ENCODE measurements at places on chromosomes 4 and X.

DNA sequence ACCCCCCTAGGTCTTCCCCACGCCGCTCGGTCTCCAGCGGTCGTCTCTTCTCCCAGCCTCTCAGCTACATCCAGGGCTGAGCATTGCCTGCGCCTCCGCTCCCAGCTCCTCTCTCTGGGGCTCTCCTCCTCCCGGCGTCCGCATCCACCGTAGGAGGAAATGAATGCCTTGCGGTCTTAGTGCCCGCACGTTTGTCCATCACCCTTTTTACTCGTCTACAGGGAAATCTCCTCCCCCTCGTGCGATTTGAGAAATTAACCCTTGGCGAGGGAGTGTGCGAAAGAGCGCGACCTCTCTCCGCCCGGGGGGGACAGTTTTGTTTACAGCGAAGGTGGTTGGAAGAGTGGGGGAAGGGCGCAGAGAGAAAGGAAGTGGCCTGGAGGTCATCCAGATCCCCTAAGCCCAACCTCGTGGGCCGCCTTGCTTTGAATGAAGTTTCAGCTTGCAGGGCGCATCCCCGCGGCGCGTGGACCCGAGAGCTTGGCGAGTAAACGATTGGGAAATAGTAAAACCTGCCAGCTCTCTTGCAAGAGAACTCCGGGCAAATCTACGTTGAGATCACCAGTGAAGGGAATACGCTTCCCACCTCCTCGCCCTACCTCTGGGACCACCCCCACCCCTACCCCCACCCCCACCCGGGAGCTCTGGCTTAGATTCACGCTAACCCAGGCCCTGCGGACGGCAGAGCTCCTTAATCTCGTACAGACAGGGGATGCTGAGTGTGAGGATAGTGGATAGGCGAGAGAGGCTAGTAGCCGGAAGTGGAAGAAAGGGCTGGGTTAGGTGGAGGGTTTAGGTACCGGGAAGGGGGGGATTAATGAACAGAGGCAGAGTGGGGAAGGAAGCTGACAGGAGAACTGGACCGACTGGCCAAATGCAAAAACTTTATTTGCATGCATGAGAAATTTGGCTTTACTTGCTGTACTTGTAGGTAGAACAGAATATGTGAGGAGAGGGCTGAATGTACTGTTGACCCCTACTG, at the start of gene ELOVL6:
TSS of gene ELOVL6 (minus strand) at position 181 of the 982 bp plus-strand sequence. CDS start 280 bp downstream, outside the sequence.
- peak; percentile 62 for DNase-seq

DNA sequence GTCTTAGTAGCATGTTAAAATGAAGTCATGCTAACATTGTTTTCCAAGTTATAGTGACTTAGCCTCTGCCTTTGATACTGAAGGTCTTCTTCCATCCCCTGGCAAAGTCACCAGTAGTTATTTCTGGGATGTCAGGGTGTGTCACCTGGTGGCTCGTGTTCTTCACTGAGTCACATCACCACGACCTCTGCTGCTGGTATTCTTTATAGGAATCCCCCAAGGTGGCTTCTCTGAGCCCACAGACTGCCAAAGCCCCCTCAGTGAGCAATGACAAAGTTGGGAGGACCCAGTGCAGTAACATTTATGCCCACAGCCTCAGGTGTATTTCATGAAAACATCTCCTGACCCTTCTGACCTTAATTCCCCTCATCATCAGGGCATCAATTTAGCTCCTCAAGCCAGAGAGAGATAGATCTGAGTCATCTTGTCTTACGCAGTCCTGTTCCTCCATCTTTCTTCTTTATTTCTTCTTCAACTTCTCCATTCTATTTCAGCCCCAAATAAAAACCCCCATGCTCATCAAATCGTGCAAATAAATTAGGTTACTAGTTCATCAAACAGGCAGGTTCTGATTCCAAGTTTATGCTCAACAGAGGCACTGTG, 29.3 kb upstream of the GPRIN3 start:
- DNase-seq: no peak

DNA sequence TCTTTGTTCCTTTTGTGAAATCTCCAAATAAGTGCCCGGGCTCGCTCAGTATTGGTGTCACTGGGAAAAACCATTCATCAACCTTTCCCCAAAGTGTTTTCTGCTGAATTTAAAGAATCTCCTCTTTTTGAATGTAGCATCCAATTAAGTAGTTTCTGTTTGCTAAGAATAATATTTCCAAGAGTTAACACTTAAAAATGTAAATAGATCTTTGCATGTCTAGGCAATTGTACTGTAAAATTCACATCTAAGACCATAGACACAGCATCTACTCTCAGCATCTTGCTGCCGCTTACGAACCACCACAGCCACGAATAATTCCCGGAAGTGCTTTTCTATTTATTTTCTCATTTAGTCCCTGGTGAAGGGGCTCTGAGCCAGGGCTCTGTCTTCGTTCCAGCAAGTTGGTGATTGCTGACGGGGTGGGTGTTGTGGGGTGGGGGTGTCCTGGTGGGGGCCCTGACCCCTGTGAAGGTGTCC, 1.4 kb downstream of the NSG1 start:
- DNase-seq: no peak

DNA sequence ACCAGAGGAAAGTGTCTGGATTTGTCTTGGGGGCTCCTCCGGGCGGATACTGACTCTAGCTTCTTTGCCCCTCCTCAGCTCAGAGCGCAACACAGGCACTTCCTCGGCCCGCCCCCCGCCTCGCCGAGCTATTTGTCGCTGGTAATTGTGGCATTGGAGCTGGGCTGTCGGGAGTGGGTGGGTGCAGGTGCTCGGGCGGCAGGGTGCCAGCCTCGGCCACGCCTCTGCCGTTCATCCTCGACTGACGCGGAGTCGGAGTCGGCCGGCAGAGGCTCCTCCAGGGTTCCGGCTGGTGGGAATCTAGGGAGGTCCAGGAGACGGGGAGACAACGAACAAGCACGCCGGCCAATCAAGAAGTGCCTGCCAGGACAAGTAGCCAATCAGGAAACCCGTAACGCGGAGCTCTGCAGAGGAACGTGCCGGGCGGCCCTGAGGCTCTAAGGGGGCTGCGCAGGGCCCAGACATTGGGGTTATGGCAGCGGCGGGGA, 3.9 kb upstream of the SYN1 start:
- peak; percentile 39 for DNase-seq

DNA sequence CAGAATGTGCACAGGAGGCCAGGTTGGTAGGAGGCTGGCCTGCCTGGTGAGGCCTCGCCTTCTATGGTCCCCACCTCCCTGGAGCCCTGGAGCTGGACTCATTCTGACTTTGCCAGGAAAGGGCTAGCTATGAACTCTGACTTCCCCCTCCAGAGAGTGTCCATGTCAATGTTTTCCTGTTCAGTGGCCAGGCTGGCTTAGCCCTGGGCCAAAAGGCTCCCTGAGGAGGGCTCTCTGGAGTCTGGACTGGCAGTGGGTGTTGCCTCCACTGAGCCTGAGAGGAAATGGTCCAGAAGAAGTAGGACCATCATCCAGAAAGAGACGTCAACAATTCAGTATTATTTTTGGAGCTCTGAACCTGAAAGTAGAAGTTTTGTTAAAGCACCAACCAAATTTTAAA, 178.7 kb downstream of the CHIC2 start:
- no peak for DNase-seq

DNA sequence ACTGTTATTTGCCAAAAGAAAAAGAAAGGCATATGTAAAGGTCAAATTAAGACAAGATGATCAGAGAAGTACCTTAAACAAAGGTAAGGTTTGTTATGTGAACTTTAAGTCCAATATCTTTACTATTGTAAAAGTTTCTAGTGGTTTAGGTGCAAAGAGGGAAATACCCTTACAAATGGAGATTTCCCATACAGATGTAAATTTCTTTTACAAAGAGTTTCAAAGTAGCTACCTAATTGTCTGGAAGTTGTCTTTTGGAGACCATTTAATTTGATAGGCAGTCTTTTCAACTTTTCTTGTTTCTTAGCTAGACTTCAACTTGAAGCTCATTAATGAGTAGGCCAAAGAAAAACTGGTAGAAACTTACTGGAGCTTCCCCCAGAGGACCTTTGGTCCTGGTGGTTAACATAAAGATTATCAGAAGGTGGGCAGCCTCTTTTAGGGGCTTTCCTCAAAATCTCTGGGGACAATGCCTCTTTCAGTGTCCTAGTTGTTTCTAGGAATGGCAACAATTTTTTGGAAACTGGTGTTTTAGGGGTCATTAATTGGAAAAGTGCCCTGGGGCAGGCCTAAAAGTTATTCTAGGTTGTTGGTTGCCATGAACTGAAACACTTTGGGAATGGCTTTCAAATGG, 297.3 kb downstream of the GUCY2F start:
- DNase-seq: no peak

GRCh38 chr4:158814636-158815330, 46.0 kb downstream of the FNIP2 start:
- DNase-seq: no peak

DNA sequence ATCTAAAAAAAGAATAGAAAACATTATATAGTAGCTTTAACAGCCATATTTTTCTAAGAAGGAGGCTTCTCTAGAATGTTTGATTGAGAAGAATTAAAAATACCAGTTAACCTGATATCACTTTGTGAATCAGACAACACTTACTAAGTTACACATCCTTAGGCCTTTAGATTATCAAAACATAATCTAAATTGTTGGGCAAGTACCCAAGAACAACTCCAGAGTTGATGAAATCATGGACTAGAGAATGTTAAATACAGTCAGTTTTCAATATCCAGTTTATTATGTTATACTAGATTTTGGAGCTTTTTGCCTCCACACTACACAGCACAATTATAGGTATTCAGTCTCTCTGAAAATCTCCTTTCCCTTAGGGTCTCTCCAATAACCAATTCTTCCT, 39.6 kb downstream of the ARL13A start:
- DNase-seq: no peak

GRCh38 chr4:25012655-25013054, 18.1 kb downstream of the LGI2 start:
- no peak for DNase-seq

GRCh38 chr4:165384186-165384585, 5.4 kb downstream of the CPE start:
- DNase-seq: no peak

DNA sequence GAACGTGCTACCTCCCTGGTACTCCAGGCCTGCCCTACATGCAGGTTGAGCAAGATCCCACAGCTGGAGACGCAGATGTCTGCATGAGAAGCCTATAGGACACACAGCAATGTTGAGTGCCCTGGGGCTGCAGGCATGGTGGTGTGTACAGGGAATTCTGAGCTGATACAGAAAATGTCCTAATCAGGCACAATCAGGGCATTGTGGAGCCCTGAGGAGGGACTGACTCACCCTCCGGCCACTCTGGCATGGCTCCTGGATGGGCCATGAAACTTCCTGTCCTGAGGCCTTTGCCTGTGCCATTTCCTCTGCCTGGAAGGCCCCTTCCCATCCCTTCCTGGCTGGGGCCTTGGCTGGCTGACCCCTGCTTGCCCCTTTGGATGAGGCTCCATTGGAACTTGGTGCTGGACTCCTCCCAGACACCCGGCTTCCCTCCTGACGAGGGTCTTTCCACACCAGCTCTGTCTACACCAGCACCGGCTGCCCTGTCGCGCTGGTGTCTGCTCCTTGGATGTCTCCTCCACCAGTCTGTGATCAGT, 16.7 kb upstream of the AFAP1 start:
- no peak for DNase-seq

DNA sequence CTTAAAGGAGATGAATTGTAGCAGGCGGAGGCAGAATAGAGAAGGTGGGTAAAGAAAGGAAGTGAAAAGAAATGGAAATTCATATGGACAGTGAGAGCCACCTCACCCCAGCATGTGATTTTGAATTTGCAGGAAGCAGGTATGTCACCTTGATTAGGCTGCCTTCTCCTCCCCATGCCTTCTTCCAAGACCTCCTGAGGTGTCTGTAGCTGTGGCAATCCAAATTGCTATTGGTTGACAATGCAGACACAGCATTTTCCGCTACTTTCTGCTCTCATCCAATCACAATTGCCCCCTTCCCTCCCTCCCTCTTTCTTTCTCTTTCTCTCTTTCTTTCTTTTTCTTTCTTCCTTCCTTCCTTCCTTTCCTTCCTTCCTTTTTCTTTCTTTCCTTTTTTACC, 38.5 kb downstream of the RAB33B start:
- no peak for DNase-seq

DNA sequence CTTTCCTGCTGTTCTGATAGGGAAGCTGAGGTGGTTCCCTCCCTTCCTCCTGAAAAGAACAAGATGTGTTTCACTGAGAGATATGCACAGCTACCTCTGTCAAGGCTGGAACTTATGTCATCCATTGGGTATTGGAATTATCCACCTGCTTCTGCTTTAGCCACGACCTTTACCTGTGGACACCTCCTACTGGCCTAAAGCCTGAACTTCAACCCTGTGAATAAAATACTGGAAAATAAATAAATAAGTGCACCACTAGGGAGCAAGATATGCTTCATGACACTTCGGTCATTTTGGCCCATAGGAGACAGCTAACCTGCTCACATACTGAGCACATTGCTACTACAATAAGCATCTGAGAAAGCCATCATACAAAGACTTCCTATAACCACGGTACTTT, 419.9 kb upstream of the NWD2 start:
- DNase-seq: no peak

- no peak for DNase-seq
These were observed 148.9 kb downstream of the MAML3 start for GRCh38 chr4:140004922-140005627.

GRCh38 chr4:7218686-7219085, 26.3 kb downstream of the SORCS2 start:
- no peak for DNase-seq

- DNase-seq: no peak
These were observed 40.4 kb downstream of the EFHC2 start for GRCh38 chrX:44303119-44303518.

DNA sequence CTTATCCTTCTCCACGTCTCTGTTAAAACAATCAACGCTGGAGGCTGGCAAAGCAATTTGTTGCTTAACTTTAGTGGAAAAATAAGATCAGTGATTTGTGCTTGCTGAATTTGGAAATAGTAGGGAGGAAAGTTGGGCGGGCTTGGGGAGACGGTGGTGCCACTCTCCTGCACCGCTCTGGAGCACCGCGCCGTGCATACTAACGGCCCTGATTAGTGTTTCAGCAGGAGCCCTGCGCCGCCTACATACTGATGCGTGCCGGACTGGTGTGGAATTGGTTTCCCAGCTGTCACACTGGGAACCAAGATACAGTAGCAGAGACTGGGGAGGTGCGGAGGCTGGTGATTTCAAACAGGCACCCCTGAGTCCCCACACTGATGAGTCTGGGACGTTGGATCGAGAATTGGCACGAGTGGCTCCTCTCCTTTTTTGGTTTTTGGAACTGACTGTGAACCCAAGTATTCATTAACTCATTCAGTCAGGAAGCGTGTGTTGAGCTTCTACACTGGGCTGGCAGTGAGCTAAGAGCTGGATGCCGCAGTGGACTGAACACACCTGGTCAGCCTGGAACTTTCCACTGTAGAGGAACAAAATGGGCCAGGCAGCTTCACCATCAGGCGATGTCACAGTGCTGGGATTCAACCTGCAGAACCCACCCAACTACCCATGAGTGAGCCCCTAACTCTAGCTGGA, 29.0 kb upstream of the PSAPL1 start:
- DNase-seq: no peak

GRCh38 chr4:181647396-181648147, 595.6 kb upstream of the TENM3 start:
- no peak for DNase-seq

DNA sequence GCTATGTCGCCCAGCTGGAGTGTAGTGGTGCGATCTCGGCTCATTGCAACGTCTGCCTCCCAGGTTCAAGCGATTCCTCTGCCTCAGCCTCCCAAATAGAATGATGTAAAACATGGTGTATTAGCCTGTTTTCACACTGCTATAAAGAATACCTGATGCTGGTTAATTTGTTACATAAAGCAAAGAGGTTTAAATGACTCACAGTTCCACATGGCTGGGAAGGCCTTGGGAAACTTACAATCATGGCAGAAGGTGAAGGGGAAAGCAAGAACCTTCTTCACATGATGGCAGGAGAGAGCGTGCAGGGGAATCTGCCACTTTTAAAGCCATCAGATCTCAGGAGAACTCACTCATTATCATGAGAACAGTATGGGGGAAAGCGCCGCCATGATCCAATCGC, 1191.8 kb downstream of the ARAP2 start:
- DNase-seq: no peak

All from stimulated activated naive CD8-positive, alpha-beta T cell treated with anti-CD3 and anti-CD28 coated beads, Interleukin-15, Interleukin-2, amounts not matched to agents 100 U/mL and 50 U/mL, for 24 hours (primary cell).